ENCODE measurements at places on chromosomes 12 and 14.

- DNase-seq, result peak; percentile 68
These were observed 2.4 kb upstream of the TNS2 start for GRCh38 chr12:53047221-53048032.

DNA sequence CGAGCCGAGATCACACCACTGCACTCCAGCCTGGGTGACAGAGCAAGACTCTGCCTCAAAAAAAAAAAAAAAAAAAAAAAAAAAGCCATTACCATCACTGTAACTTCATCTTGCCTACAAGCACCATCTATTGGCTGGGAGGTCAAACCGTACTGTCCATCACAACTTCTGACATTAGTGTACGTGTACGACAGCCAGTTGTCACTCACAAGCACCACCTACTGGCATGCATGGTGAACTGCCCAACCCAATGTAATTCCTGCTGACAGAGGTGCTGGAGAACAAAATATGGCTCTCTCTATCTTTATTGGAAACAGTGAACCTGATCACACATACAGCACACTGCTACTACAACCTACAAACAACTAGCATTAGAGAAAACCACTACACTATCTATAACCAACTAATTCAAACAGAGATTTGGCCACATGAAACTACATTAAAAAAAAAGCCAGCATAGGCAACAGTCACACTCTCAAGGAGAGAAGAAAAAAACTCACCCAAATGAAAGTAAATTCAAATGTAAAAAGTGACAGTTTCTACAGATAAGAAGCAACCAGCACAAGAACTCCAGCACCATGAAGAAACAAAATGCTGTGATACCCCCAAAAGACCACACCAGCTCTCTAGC is 82.3 kb downstream of the PUS7L start:
- no peak for DNase-seq

DNA sequence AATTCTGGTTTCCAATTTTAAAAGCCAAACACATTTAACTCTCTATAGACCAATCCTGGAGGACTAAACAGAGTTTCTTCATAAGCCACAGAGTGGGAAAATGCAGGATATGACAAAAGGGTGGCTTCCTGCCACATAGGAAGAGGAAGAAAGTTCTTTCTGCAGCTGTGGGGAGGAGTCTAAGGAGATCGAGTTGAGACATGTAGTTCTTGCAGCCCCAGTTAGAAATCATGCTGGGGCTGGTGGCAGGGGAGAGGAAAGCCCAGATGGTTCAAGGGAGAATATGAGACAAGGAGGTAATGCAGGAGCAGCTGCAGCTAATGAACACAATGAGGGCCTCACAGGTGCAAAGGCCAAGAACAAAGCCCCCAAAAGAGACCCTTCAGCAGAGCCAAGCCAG is 85.0 kb upstream of the ARID2 start:
- DNase-seq, result no peak

DNA sequence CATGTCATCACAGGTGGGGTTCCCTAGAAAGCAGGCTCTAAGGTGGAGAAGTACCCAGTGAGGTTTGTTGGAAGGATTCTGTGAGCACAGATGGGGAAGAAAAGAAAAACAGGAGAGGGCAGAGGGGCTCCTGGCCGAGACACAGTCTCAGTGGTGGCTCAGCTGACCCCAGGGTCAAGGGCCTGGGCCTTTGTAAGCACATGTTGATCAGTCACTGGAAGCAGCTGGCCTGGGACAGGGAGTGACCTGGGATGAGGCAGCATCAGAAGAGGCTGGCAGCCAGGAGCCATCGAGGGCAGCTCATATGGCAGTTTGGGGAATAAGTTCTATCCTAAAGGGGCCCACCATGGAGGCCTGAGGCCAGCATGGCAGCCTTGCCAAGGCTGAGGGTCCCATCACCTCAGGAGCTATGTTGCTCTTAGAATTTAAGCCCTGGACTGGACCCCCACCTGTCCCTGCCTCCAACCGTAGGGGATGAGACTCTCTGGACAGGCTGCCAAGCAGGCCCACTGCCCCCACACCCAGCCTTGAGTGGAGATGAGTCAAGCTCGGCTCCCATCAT is 6.3 kb upstream of the TMEM179 start:
- no peak for DNase-seq

DNA sequence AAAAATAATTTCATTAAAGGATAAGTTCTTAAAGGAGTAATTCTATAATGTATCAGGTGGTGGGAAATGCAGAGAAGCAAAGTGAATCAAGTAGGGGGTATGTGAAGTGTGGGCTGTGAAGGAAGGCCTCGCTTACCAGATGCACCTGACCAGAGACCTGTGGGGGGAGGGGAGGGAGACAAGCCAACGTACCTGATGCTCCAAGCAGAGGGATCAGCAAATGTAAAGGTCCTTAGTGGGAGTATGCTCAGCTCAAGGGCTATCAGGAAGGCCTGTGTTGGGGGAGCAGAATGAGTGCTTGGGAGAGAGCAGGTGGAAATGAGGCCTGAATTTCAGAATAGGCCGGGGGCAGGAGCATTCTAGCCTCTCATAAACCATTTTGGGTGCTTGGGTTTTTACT is 57.1 kb downstream of the ANO4 start:
- no peak for DNase-seq

GRCh38 chr14:101717663-101718490 is 43.6 kb upstream of the PPP2R5C start:
- DNase-seq, result no peak

DNA sequence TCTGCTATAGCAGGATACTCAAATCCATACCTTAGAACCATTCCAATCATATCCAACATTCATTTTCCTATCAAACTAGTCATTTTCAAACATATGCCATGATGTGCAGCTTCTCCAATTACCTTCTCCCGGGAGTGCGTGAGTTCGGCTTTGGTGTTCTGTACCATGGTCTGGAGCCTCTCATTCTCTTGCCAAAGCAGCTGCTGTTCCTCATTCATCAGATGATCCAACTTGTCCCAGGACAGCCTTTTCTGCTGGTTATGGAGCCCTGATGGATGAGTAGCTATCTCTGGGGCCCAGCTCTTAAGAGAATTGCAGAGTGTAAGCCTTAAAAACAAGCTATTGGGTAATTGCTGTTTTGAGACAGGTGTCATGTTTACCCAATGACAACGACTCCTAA is 71.1 kb upstream of the SAV1 start:
- no peak for DNase-seq

GRCh38 chr14:68703093-68703492 is 89.8 kb downstream of the ZFP36L1 start:
- no peak for DNase-seq

DNA sequence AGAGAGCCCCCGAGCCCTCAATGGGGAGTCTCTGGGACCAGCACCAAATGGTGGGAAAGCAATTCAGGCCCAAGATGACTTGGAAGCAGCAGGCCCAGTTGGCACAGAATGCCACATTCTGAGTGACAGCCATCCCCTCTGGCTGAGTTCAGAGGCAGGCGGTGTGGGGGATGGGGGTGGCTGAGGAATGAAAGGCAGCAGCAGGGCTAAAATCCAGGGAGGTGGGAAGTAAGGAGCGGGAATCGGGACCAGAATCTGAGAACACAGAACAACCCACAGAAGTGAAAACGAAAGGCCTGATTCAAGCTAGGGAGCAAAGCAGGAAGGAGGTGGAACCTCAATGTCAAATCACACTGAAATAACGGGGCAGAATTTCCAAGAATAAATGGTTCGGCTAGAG is 171.2 kb downstream of the CALM1 start:
- no peak for DNase-seq

DNA sequence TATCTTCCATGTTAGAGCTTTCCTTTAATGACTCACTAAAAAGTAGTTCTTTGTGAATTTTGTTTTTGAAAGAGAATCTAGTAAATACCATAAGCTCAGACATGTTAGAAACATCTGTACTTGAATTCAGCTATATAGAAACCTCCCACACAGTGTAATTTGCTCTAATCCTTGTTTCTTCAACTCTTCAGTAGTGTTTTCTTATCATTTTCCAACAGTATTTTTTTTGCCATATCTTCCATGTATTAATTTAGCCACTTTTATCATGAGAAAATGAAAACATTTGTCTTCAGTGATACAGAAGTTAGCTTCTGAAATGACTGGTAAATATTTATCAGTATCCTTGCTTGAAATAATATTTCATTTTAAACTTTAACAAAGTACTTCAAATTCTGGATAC is 73.6 kb downstream of the ARID2 start:
- DNase-seq, result no peak

DNA sequence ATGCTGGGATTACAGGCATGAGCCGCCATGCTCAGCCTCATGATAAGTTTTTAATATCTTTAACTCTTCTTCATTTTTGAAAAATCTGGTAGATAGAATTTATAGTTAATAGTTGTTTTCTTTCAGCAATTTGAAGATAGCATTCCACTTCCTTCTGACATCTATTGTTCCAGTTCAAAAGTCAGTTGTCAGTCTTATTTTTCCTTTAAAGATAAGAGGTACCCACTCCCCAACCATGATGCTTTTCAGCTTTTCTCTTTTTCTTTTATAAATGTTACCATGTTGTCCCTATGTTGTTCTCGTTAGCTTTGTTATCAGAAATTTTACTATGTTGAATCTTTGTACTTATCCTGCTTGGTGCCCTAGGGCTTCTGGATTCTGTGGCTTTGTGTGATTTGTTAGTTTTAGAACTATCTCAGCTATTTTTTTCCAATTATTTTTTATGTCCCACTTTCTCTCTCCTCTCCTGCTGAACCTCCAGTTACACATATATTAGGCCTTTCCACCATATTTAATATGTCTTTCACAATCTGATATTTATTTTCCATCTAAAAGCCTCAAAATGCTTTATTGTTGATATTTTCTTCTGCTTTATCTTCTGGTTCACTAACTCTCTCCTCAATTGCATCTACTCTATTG is 181.6 kb upstream of the FOXN3 start:
- no peak for DNase-seq

GRCh38 chr12:55698965-55699364 is 8.7 kb downstream of the ITGA7 start:
- no peak for DNase-seq

All from stimulated activated naive CD4-positive, alpha-beta T cell (primary cell).